Lung microvascular endothelial cell (primary cell): ENCODE measurements at places on chromosomes 3 and 15. TPM values are rescaled to one million over a fixed set of nuclear protein-coding genes. Genes with fewer than 3 reads are reported as not detected.
A peak's percentile ranks its signal among the peaks of the same experiment; 100 is the strongest.

GRCh38 chr15:31508656-31509055 lies 182.0 kb downstream of the KLF13 start:
- DNase-seq, result no peak

The IL17RB gene
- not detected in 2 replicates for total RNA-seq

The ZNF619 gene
- 4.4 and 5.8 TPM in 2 replicates for total RNA-seq

DNA sequence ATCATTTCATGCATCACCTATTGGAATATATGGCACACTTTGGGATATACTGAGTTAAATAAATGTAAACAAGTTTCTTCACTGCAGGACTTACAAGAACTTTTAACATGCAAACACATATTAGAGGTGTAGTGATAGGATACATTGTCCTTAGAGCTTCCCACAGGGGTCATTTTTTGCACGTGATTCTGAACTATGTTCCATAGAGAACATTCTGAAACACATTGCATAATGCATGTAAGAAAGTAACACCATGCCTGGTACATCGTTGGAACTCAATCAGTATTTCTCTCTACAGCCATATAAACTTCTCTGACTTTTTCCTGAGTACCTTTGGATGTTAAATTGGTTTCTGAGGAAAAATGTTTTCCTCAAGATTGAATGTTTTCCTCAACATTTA lies 28.3 kb downstream of the MRAS start:
- DNase-seq, result no peak

- peak; percentile 42 for DNase-seq
These were observed 43.9 kb downstream of the MEIS2 start for GRCh38 chr15:37056177-37057121.

DNA sequence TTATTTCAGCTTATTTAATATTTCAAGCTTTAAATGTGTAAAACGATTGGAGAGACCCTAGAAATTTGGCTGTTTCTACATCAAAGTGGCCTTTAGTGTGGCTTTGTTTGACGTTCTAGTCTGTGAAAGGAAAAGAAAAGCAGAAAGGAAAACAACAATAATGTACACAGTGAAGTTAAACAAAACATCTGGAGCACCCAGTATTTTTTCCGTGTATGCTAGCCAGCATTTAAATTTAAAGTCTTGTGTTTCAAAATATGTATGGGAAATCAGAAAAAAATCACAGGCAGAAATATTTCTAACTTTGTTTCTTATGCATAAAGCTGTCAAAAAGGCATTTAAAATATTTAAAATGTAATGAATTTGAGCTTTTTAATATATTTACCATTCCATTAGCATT lies 218.1 kb downstream of the NAALADL2 start:
- no peak for DNase-seq

The SCG3 gene
- under 0.01 and 0.22 TPM in 2 replicates for total RNA-seq

The GP5 gene
- total RNA-seq, result under 0.01 and 0.20 TPM in 2 replicates

The SMCO1 gene
- not detected in 2 replicates for total RNA-seq

- DNase-seq, result no peak
These were observed 184.4 kb downstream of the SHOX2 start for GRCh38 chr3:157921811-157922210.

DNA sequence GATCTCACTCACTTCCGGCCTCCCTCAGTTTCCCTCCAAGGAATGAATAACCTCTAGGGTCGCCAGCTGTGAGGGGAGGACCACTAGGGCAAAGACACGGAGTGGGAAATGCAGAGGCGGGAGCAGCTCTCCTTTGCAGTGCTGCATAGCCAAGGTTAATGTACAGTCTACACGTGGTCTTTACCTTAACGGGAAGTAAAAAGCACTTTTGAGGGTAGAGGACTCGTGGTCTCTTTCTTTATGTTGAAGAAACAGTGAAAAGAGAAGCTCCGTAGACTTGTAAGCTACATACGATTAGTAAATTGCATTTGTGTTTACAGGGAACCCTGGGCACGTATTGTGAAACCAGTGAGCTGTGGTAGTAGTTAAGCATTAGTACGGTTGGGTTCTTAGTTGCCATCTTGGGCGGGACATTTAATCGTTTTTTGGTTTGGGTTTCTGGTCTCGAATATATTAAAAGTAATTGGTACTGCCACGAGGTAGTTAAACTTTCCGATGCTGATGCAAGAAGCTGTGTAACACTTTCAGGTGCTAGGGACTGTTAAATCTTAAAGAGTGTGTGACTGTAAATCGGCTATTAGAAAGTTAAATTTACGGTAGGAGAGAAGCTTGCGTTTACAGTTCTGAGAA lies 828 bp downstream of the U2SURP start:
- DNase-seq, result peak; percentile 33

- DNase-seq, result peak; percentile 13
These were observed 47.8 kb downstream of the DAPK2 start for GRCh38 chr15:63998489-63998888.

GRCh38 chr3:19365471-19365870 lies 217.2 kb downstream of the KCNH8 start:
- no peak for DNase-seq

The NR2E3 gene
- total RNA-seq, result 0.20 and 0.22 TPM in 2 replicates

The ACKR2 gene
- 4.8 and 71.4 TPM in 2 replicates for total RNA-seq

DNA sequence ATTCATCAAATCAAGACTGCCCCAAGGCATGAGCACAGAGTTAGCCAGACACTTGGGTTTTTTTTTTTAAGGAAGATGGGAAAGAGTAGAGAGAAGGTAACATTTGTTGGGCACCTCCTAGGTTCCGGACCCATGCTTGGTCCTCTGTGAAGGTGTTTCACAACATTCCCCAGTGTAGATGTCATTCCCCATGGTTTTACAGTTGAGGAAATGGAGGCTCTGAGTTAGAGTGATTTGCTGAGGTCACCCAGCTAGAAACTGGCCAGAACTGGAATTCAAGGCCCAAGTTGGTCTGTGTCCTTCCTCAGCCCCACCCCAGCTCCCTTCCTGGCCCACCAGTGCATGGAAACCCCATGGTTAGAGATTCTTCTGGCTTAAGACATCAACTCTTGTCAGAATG lies 19.9 kb downstream of the WNT7A start:
- DNase-seq, result no peak

GRCh38 chr3:125200731-125201139 lies 11.8 kb downstream of the SLC12A8 start:
- no peak for DNase-seq

DNA sequence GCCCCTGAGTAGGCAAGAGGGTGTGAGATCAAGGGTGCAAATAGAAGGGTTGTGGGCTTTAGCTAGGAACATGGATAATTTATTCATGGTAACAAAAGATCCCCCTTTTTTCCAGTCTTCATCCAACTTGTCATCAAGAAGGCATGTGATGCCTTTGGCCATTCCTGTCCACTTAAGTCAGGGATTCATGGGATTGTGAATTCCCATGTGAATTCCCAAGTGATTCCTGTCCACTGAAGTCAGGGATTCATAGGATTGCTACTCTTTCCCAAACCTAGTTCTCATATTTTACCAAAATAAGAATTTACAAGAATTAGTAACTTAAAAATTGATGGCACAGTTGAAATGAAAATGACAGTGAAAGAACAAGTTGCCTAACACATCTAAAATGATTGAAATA lies 40.8 kb downstream of the HMG20A start:
- DNase-seq, result no peak

DNA sequence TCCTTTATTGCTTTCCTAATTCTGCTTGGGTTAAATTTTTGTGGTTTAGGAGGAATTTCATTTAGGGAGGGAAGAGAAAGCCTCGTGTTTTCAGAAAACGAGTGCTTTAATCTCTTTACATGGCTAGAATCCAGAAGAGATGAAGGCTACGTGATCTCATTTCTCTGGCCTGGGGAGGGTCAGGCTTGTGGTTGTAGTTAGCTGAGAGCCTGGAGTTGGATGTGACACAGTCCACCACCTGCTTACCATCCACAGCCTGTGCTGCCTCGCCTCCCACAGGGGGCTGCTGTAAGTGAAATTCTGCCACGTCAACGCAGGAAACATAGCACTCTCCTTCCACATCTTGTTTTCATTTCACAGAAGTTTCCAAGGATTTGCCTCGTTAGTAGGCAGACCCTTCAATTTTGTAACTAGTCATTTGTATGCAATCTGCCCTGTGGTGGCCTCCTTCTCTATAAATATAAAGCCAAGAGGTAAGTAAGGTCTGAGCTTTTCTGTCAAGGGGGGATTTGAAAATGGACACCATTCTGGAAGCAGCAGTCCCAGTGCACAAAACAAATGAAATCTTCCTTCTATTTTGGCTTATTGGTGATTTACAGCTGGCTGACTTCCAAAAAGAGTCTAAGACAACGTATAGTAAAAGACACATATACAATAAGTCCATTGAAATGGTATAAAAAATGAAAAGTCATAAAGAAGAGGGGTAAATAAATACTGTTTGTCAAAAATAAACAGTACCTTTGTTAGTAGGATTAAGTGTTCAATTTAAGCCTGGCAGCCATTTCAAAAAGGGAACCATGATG lies 3.4 kb downstream of the GXYLT2 start:
- DNase-seq, result no peak

DNA sequence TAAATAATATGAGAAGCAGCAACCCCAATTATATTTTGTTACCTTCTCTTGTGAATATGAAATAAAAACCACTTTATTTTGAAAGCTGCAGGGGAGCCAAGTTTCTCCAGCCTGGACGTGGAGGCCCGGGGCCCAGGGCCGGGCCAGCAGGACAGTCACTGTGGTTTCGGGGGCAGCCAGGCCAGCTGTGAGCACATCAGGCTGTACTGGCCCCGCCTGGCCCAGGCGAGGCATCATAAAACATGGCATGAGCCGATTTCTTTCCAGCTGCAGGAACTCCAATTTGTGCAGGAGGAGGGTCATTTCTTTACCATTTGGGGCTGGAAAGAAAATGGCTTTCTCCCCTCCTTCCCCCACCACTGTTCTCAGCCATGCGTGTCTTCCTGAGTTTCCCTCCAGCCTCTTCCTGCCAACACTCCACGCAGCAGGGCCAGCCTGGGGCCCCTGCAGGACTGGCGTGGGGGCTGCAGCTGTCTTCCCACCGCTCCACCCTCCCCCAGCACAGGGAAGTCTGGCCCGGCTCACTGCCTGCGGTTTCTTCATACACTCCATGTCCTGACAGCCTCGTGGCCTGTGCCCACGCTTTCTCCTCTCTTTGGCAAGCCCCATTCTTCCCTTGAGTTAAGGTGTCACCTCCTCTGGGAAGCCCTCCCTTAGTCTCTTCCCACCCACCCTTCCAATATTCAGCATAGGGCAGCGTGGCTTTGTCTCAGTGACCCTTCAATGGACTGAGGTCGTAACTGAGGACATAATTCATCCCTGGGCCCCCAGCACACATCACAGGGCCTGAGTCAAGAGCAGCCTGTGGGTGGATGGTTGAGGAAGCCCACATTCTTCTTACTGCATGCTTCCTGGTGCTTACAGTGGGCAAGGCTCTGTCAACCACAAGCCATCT lies 135.8 kb downstream of the CHSY1 start:
- DNase-seq, result no peak

GRCh38 chr3:158804441-158804840 lies 2.6 kb downstream of the MFSD1 start:
- no peak for DNase-seq

DNA sequence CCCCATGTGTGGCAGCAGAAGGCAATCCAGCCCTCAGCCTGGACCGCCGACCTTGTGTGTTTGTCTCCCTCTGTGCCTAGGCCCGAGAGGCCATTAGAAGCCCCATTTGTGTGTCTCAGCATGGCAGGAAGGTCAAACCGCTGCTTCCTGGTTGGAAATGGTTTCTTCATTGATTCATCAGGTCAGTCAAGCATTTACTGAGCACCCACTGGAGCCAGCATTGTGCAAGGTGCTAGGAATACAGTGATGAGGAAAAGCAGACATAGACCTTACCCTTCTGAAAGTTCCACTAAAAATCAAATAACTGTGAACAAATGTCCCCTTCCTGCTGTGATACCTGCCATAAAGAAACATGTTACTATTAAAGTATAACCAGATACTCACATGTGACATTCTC lies 265.9 kb upstream of the CTDSPL start:
- DNase-seq, result no peak

The ABI3BP gene
- total RNA-seq, result 6.3 and 7.7 TPM in 2 replicates

GRCh38 chr15:48962662-48963523 lies 826 bp downstream of the SHC4 start:
- peak; percentile 49 for DNase-seq

DNA sequence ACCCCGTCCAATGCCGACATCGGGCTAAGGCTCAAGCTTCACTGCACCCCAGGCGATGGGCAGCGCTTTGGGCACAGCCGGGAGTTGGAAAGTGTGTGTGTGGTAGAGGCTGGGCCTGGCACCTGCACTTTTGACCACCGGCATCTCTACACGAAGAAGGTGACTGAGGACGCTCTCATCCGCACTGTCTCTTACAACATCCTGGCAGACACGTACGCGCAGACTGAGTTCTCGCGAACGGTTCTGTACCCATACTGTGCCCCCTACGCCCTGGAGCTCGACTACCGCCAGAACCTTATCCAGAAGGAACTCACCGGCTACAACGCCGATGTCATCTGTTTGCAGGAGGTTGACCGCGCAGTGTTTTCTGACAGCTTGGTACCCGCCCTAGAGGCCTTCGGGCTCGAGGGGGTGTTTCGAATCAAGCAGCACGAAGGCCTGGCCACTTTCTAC lies 1.0 kb downstream of the PDE12 start:
- peak; percentile 60 for DNase-seq

The MST1 gene
- 1.5 and 2.2 TPM in 2 replicates for total RNA-seq

DNA sequence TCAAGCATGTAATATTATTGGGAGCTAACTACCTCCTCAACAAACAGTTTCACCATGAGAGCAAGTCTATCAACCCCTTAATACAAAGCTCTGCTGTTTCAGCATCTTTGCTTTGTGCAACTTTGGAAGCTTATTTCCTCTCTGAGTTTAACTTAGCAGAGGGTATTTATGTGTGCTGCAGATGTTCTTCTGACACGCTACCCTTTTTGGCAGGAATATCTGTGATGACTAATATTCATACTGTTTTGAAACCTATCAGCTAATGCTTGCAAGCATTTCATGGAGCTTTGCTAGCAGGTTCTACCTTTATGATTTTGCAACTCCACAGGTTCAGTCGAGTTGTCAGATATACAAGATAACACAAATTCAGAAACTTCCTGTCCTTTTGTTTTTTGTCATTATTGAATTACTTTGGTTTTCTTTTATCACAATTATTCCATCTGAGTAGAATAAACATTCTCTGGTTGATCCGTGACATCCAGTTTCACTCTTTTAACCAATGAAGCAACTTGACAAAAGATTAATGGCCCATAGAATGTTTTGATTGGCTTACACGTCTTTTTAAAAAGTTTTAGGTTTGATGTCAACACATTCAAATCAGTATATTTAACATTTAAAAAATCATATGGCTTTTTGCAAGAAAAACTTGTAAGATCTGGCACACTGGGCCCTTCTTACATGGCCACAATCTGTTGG lies 1.7 kb upstream of the SLC9A9 start:
- DNase-seq, result peak; percentile 68

The CCDC80 gene
- 5.2 and 14.4 TPM in 2 replicates for total RNA-seq

The CALML4 gene
- total RNA-seq, result 1.1 and 1.4 TPM in 2 replicates

GRCh38 chr3:114499976-114500375 lies 206.1 kb downstream of the TIGIT start:
- DNase-seq, result no peak

DNA sequence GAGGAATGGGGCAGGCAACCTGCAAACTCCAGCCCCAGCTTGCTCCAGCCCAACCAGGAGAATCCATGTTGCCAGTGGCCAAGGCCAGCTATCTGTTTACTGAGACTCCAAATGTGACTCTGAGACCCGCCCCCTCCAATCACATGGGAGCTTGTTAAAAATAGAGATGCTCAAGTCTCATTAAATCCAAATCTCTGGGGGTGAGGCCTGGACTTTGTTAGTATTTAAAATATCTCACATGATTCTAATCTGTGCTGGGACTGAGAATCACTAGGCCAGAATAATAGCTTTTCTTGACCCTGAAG lies 224.2 kb upstream of the TBL1XR1 start:
- DNase-seq, result no peak

GRCh38 chr15:68228143-68228970 lies 1.2 kb downstream of the CLN6 start:
- DNase-seq, result no peak

The SLC24A5 gene
- under 0.01 TPM in 1 of 2 replicates, not detected in the other for total RNA-seq

The MUC4 gene
- not detected in 2 replicates for total RNA-seq
